ENCODE measurements at places on chromosomes 7 and 10.

GRCh38 chr7:517774-518629, 1.6 kb downstream of the PDGFA start:
- DNase-seq: peak; percentile 33

DNA sequence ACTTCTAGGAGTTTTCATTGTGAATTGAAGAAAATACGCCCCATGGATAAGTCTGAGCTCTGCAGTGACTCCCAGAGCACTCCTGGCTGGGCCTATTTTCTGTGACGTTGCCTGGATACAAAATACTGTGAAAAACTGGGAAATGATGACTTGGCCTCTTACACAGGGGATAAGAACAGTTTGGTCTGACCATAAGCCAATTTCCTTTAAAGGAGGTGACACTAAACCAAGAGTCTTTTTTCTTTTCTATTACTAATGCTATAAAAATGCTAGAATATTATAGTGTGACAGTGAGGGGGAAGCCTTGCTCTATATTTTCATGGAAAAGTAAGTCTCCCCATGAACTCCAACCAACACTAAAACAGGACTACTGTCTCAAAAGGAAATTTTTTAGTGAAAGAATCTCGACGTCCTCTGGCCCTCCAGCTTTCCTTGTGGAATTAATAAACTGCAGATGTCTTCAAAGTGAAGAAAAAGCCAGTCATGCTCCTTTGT, 45.5 kb downstream of the MYOF start:
- DNase-seq: no peak

- DNase-seq: no peak
These were observed 220.6 kb upstream of the LYZL1 start for GRCh38 chr10:29068302-29068701.

DNA sequence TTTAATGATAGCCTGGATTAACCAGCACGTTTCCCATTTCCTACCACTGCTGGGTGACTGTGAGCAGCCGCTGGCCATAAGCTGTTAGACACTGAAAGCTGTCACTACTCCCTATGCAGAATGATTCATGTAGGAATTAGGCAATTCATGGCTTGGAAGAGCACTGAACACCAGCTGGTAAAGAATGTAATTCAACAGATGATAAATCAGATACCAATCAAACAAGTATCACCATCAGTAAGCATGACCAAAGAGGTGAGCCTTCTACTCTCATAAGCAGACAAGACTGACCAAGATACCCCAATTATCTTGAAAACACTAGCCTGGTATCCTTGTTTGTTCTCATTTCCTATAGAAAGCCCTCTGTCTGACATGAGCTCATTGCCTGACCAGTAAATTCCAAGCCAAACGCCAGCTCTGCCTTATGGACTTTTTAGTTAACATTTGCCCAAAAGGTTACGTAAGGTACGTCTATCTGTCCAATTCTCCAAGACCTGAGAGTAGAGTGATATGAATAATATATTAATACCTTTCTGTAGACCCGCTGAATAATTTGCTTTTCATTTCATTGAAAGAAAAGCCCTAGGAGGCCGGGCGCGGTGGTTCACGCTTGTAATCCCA, 127.7 kb downstream of the ELMO1 start:
- DNase-seq: no peak

GRCh38 chr10:108894402-108895301, 1028.7 kb downstream of the XPNPEP1 start:
- no peak for DNase-seq

- no peak for DNase-seq
These were observed 133.6 kb downstream of the BMPER start for GRCh38 chr7:34038816-34039470.

- DNase-seq: no peak
These were observed 3.5 kb upstream of the AKR1D1 start for GRCh38 chr7:138072726-138073125.

DNA sequence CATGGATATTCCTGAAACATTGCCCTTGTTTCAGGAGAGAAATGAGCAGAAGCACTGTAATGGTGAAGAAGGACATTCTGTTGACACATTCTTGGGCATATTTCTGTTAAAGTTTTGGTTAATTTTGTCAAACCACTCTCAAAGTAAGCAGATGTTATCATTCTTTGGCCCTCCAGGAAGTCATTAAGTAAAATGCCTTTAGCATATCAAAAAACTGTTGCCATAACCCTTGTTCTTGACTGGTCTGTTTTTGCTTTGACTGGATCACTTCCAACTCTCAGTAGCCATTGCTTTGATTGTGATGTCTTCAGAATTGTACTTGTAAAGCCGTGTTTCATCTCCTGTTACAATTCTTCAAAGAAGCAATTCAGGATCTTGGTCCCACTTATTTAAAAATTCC, 404.3 kb upstream of the LRRTM3 start:
- no peak for DNase-seq

GRCh38 chr10:123970207-123970926, 78.8 kb upstream of the CPXM2 start:
- peak; percentile 11 for DNase-seq

GRCh38 chr10:124650820-124651401, 93.3 kb downstream of the FAM53B start:
- no peak for DNase-seq

- peak; percentile 88 for DNase-seq
These were observed 267.4 kb downstream of the ADK start for GRCh38 chr10:74418285-74418872.

- DNase-seq: no peak
These were observed 120.4 kb upstream of the RHOBTB1 start for GRCh38 chr10:61064356-61064755.

- DNase-seq: no peak
These were observed 65.5 kb upstream of the GATA3 start for GRCh38 chr10:7988989-7989388.

GRCh38 chr7:91378131-91378530, 113.9 kb downstream of the FZD1 start:
- no peak for DNase-seq

GRCh38 chr7:150879345-150879744, 27.0 kb downstream of the AOC1 start:
- DNase-seq: no peak

DNA sequence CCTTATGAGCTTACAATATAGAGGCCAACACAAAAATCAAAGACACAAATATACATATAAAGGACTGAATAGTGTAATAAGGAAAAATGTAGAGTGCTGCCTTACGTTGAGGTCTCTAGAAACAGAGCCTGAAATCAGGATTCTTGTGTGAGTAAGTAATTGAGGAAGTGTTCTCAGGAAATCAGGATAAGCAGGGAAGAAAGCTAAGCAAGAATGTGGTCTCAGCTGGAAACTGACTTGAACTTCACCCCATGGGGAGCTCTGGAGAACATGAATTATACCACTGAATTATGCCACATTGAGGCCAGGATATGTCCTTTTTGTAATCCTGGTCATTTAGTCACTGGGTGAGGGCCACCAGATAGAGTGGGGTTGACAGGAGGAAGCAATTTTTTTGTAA, 191.9 kb downstream of the ETV1 start:
- DNase-seq: no peak

DNA sequence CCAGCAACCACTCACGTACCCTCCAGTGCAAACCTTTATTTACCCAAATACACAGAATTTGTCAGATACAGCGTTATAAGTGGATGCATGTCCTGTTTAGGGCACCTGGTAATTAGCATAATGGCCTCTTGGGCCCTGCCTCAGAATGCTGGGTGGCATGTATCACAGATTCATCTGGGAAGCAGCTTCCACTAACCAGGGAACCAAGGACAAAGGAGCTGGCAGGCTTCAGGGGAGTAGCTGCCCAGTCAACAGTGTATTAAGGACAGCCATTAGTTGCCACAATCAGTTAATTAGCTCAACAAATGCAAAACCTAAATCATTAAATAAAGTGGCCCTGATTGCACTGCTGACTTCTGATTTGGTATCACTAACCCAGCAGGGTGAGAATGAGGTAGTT, 105.7 kb downstream of the RAPGEF5 start:
- peak; percentile 14 for DNase-seq

DNA sequence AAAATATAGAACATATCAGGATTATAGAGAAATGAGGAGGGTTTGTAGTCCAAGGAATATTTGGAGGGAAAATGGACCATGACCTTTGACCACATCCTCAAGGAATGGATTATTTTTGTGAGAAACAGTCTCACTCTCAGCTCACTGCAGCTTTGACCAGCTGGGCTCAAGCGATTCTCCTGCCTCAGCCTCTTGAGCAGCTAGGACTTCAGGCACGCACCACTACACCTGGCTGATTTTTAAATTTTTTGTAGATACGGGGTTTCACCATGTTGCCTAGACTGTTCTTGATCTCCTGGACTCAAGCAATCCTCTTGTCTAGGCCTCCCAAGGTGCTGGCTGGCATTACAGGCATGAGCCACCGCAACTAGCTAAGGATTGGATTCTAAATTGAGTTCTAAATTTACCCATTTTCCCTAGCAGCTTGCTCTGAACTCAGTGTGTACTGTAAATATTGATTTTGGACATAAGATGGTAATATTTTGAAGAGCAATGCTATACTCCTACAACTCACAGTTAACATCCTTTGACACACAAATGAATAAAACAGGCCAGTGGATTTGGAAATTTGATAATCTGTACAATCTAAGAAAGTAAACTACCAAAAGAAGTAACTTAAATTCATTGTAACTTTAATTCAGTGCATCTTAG, 73.8 kb downstream of the TET1 start:
- DNase-seq: peak; percentile 55

- DNase-seq: no peak
These were observed 22.2 kb downstream of the ARHGAP21 start for GRCh38 chr10:24701447-24701846.

- peak; percentile 7 for DNase-seq
These were observed 84.7 kb downstream of the TMEM178B start for GRCh38 chr7:141158561-141158960.

DNA sequence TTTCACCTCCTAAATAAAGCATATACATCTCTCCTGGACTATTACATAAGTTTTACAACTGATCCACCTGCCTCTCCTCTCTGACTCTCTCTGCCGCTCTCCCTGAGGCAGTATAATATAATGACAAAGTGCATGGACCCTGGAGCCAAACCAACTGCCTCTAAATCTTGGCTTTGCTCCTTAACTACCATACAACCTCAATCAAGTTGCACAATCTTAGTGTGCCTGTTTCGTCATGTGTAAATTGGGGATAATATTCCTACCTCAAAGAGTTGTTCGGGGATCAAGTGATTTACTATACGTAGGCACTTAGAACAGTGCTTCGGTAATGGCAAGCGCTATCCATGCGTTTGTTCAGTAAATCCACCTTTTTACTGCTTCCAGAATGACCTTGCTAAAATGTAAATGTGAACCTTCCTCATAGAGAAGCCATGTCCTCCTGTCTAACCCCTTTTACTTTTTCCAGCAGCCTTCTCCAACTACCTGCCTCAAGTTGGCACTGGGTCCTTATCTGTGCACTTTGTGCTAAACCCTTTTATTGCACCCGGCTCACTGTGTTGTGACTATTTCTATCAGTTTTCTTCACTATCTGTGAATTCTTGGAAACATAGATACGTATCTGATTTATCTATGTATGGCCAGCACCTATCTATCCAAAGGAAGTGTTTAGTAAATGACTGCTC, 30.6 kb upstream of the DLD start:
- DNase-seq: no peak

DNA sequence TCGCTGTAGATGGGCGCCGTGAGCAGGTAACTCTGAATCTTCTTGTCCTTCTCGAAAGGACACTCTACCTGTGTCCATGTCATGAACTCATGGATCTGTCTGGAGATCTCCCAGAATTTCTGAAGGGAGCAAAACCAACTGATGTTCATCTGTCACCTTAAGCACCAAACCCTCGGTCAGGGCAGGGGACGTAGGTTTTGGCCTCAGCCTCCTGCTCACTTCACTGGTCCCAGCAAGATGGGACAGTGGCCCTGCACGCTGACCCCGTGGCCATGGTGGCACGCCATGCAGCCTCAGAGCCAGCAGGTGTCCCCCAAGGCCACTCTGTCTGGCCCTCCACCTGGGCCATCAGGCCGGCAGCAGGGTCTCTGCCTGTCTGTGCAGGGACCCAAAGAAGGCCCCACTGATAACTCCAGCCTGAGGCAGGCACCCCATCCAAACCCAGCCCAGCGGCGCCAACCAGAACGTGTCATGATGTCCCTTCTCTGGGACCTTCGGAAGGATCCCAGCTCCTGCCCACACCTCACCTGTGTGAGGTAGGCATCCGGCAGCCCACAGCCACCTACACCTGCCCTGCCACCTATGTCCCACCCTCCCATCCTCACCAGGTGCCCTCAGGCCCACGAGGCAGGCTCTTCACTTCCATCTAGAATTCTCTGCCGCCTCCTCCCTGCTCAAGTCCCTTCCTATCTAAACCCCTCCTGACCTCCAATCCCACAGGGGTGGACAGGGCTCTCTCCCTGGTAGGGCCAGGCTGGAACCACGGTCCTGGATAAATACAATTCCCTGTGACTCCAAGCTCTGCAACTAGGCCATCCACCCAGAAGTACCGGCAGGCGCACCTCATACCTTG, 59.0 kb downstream of the CSGALNACT2 start:
- no peak for DNase-seq

DNA sequence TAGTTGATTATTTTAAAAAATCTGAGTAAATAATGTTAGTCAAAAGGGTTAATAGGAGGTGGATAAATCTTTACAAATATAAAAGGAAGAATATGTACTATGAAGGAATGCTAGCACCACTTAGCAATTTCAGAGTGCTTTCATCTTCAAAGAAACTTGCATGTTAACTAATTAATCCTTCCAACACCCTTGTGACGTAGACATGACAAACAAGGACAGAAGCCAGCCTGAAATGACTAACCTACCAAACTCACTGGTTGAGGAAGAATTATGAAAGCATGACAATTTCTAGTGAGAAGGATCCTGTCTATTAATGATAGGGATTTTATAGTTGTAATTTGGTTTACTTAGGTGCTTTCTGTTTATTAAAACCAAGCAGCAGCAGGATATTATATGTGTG, 468.0 kb upstream of the FZD8 start:
- DNase-seq: no peak

- DNase-seq: no peak
These were observed 46.3 kb downstream of the PITRM1 start for GRCh38 chr10:3126249-3126648.

DNA sequence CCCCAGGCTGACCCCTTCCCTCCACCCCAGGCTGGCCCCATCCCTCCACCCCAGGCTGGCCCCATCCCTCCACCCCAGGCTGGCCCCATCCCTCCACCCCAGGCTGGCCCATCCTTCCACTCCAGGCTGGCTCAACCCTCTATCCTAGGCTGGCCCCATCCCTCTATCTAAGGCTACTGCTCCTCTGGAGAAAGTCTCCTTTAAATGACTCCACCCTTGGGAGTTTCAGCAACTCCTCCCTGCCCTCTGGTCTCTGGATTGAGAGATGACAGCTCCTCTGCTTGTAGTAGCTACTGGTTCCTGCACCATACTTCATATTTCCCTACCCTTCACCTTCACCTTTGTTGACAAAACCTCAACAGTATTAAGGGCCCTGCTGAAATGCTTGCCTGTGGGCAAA, 8.5 kb downstream of the PRLHR start:
- no peak for DNase-seq

- no peak for DNase-seq
These were observed 93.6 kb downstream of the MAD1L1 start for GRCh38 chr7:2139004-2139699.
